ENCODE measurements at places on chromosomes 4 and X. TPM values are rescaled to one million over a fixed set of nuclear protein-coding genes. Genes with fewer than 3 reads are reported as not detected.

DCTD gene
- 37.5 TPM for total RNA-seq

REELD1 gene
- total RNA-seq, result not detected

DNA sequence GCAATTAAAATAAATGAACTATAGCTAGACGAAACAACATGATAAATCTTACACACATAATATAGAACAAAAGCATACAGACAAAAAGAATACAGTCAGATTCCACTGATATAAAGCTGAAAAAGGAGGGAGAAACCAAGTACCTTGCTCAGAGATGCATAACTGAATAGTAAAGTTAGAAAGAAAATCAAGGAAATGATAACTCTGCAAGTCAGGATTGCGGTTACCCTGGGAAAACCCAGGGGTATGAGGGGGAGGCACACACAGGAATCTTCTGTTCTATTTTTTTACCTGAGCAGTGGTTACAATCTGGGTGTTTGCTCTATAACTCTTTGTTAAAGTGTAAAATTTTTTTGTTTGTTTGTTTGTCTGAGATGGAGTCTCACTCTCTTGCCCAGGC, 209.1 kb downstream of the CBR4 start:
- H3K36me3 ChIP-seq, result no peaks in the 10 kb centered on the region
- peaks cover 30% of the 10 kb centered on the region for H3K4me1 ChIP-seq
- DNase-seq, result no peak
- H3K27me3 ChIP-seq, result no peaks in the 10 kb centered on the region
- H3K27ac ChIP-seq, result no peak overlapping the region

DNA sequence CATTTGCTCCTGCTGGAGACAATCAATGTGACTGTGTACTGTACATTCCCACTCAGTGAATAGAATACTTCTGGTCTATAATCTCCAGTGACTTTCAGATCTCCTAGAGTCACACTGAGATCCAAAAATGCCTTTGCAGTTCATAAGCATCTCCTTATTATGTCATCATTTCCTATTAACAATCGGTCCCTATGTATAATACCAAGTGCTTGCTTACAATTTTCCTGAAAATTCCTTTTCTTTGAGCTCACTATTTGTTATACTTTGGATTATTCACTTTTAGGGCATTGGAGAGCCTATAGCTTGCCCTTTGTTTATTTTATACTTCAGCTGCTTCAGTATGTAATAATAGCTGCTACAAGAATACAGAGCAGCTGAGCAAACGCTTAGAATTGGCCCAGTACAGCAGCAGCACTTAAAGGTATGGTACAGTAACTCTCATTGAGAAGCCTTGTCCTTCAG, 313.0 kb downstream of the DCTD start:
- H3K27me3 ChIP-seq, result no peaks in the 10 kb centered on the region
- no peak for DNase-seq
- H3K36me3 ChIP-seq, result no peaks in the 10 kb centered on the region
- H3K4me1 ChIP-seq, result no peaks in the 10 kb centered on the region

BEX2 gene
- total RNA-seq, result 59.9 TPM

BST1 gene
- 9.5 TPM for total RNA-seq

GRCh38 chrX:96417695-96418094, 266.9 kb upstream of the DIAPH2 start:
- H3K27me3 ChIP-seq, result peaks cover 4% of the 10 kb centered on the region
- H3K36me3 ChIP-seq, result no peaks in the 10 kb centered on the region
- no peak overlapping the region for H3K4me3 ChIP-seq
- DNase-seq, result no peak
- no peak overlapping the region for H3K27ac ChIP-seq
- H3K4me1 ChIP-seq, result no peaks in the 10 kb centered on the region

WDR44 gene
- total RNA-seq, result 13.9 TPM

GRCh38 chr4:52943677-52944076, 81.6 kb downstream of the RASL11B start:
- no peak overlapping the region for H3K4me3 ChIP-seq
- DNase-seq, result no peak
- H3K27me3 ChIP-seq, result no peaks in the 10 kb centered on the region
- H3K27ac ChIP-seq, result peak overlapping the region; percentile 44
- H3K36me3 ChIP-seq, result no peaks in the 10 kb centered on the region
- no peaks in the 10 kb centered on the region for H3K4me1 ChIP-seq

GRCh38 chr4:182916483-182917181, 554 bp downstream of the DCTD start:
- H3K4me3 ChIP-seq, result peak overlapping the region; percentile 70
- no peaks in the 10 kb centered on the region for H3K27me3 ChIP-seq
- peak overlapping the region; percentile 95 for H3K27ac ChIP-seq
- no peak for DNase-seq
- no peaks in the 10 kb centered on the region for H3K4me1 ChIP-seq

- H3K27me3 ChIP-seq, result no peaks in the 10 kb centered on the region
- H3K36me3 ChIP-seq, result no peaks in the 10 kb centered on the region
- no peak overlapping the region for H3K4me3 ChIP-seq
- DNase-seq, result no peak
- H3K4me1 ChIP-seq, result no peaks in the 10 kb centered on the region
Measured at GRCh38 chr4:73525611-73526010, 44.1 kb downstream of the AFM start.

FAM133A gene
- total RNA-seq, result 0.22 TPM

ATP2B3 gene
- not detected for total RNA-seq

DNA sequence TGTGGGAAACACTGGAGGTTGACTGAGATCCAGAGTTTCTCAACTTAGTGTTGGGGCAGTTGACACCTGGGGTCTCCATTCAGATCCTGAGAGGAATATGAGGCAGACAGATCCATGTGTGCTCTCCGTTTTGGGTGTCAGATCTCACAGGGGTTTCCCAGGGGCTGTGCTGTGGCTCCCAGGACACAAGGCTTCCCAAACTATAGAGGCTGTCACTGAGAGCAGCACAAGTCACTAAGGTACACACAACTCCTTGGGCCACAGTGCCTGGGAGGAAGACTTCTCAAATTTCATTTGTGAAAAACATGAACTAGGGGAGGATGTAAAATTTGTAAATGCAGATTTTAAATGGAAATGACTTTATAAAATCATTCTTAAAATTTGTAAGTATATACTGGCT, 363.6 kb downstream of the FBXO8 start:
- no peak for DNase-seq
- peaks cover 5% of the 10 kb centered on the region for H3K4me1 ChIP-seq
- no peak overlapping the region for H3K4me3 ChIP-seq
- H3K27ac ChIP-seq, result no peak overlapping the region

DNA sequence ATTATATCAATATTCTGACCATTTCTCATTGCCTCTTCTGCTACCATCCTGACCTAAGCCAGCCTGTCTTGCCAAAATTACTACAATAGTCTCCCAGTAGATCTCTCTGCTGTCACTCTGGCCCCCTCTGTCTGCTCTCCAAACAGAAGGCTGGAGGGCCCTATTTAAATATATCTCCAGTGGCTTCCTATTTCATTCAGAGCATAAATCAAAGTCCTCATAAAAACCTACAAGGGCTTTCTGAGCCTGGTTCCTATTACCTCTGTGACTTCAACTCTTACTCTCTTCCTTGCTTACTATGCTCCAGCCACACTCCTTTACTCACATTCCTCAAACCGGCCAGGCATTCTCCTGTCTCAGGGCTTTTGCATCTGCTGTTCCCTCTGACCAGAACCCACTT, 19.0 kb downstream of the IGSF1 start:
- no peak overlapping the region for H3K4me3 ChIP-seq
- DNase-seq, result no peak
- H3K27me3 ChIP-seq, result no peaks in the 10 kb centered on the region
- H3K4me1 ChIP-seq, result no peaks in the 10 kb centered on the region
